ENCODE measurements at places on chromosomes 11 and 22.

- DNase-seq: no peak
Observed at GRCh38 chr11:132424433-132424832, 1054.0 kb downstream of the NTM start.

- no peak for DNase-seq
Observed at GRCh38 chr11:1743585-1744136, 6.7 kb downstream of the IFITM10 start.

DNA sequence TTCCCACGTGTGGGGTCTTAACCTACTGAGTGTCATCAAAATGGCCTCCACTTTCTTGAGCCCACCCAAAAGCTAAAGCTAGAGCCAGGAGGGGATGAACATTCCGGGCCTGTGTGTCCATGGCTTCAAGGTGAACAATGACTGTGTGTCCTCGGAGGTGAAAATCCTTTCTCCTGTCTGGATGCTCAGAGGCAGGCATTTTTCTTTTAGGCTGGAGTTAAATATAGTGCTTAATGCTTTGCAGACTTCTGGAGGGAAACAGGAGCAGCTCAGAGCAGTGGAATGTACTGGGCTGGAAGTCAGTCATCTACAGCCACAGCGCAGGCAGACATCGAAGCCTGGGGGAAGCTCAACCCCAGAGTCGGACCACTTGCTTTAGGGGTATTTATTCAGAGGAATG is 68.6 kb upstream of the TMEM45B start:
- peak; percentile 14 for DNase-seq

DNA sequence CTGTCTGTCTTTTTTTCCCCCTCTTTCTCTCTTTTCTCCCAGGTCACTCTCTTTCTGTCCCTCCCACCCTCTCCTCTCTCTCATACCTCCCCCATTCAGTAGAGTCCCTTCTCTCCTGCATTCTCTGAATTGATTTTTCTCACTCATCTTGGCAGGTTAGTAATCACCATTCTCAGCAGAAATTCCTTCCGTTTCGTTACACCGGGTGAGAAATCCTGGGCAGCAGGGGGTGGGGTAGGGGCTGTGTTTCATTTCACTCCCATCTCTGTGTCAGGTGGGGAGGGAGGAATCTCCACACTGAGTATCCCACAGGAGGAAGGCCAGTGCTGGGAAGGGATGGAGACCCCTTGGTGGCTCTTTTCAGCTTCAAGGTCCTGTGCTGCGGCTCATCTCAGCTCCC is 253.5 kb downstream of the MIAT start:
- DNase-seq: no peak

DNA sequence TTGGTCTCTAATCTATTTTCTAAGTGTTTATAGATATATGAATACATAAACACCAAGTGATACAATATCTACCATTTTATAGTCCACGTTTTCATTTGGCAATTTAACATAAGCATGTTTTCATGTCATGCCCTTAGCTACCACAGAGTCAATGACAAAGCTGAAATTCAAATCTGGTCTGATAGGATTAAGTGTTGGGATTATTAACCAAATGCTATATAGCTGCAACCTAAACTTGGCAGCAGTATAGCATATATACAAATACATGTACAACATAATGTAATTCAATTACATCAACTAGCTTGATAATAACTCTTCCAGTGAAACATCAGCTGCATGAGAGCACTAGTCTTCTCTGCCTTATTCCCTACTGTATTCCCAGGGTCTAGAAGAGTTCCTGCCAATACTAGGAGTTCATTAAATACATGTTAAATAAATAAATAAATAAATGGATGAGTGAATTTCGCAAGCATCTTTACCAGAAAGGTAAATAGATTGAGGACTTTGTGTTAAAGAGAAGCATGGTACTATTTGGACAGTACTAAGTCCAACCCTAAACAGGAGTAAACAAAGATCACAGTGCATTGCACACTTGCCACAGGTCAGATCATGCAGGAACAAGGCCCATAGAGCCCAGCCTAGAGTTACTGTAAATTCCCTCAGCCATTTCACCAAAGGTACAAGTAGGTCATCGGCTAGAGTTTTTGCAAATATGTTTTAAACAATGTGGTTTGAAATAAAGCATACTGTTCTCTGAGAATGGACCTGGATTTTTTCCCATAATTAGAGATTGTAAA is 12.8 kb downstream of the SAA4 start:
- no peak for DNase-seq

DNA sequence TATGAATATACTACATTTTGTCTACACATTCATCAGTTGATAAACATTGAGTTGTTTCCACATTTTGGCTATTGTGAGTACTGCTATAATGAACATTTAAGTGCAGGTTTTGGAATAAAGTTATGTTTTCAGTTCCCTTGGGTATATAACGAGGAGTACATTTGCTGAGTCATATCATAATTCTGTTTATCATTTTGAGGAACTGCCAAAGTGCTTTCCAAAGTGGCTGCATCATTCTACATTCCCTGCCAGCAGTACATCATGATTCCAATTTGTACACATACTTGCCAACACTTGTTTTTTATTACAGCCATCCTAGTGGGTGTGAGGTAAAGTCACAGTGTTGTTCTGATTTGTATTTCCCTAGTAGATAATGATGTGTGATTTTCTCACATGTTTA is 1458.6 kb upstream of the TENM4 start:
- no peak for DNase-seq

DNA sequence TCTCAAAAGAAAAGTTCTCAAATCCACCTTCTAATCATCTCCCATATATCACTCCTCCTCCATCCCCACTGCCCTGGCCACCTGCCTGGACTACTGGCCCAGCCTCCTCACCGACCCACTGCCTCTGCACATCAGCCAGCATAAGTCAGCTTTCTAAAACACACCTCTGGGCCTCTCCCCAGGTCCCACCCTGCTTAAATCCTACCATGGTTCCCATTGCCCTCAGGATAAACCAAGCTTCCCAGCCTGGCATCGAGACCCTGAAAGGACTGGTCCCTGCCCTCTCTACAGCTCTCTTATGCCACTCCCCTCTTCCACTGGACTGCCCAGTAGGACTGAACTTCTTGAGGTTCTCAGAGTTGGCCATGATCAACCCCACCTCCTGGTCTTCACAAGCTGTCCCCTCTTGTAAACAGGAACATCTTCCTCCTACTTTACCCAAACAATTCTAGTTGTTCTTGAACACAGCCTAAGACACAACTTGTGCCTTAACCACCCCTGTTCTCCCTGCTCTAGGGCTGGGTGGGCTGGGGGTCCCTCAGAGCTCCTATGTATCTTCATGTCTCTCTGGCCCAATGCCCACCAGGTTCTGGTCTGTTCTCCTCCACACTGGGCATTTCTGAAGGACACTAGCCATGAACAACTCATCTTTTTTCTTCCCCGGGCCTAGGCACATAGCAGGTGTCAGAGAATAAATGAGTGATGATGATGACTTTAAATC is 12.6 kb upstream of the P2RY6 start:
- DNase-seq: peak; percentile 85

DNA sequence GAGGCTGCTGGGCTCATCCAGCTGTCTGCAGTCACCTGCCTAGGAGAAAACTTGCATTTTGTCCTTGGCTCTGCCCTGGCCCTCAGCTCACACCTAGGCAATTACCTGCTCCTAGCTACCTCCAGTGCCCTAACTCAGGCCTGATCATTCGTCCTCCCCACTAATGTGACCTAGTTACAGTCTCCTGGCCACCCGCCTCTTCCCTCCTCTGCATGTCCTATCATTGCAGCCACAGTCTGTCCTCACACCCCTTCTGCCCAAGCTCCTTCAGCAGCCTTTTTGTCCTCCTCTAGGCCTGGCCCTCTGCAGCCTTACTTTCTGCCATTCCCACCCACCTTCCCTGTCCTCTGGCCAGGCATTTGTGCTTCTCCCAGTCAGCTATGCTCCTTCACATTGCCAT is 17.7 kb upstream of the CCDC134 start:
- DNase-seq: no peak

Data from lower leg skin (tissue), 4 donors.